Activated CD4-positive, alpha-beta T cell treated with anti-CD3 and anti-CD28 coated beads, Interleukin-2, amount 10 ng/mL, durations not matched to agents 7 days and 5 days (primary cell): ENCODE measurements at places on chromosomes 2 and 18.

DNA sequence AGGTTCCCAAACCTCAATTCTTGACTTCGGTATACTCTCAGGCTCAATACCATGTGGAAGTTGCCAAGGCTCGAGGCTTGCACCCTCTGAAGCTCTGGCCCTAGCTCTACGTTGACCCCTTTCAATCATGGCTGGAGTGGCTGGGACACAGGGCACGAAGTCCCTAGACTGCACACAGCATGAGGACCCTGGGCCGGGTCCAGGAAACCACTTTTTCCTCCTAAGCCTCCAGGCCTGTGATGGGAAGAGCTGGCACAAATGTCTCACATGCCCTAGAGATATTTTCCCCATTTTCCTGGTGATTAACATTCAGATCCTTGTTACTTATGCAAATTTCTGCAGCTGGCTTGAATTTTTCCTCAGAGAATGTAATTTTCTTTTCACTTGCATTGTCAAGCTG, 45.1 kb upstream of the CALCRL start:
- DNase-seq = no peak

DNA sequence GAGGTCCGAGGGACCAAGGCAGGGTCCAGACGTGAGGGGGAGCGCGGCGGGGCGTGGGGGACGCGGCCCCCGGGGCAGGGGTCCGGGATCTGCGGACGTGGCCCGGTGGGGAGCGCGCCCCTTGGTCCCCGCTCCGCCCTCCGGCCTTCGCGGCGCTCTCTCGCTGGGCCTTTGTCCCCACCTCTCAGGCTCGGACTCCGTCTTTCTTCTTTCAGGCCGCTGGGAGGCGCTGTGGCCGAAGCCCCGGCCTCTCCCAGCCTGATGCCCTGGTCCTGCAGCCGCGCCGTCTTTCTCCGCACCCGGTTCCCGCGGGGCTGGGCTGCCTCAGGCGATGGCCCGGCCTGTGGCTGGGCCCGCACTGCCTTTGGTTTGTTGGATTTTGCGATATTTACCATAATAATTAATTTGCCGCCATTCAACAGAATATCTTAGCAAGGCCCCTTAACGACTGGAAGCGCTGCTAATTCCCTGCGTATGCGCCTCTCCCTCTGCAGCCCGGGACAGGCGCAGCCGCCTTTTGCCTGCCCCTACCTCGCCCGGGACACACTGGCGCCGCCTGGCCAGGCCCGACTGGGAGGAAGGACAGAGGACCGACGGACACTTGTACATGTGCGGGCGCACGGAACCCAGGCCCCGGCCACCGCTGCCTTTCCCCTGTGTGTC, 10.8 kb downstream of the SIX3 start:
- DNase-seq = no peak

DNA sequence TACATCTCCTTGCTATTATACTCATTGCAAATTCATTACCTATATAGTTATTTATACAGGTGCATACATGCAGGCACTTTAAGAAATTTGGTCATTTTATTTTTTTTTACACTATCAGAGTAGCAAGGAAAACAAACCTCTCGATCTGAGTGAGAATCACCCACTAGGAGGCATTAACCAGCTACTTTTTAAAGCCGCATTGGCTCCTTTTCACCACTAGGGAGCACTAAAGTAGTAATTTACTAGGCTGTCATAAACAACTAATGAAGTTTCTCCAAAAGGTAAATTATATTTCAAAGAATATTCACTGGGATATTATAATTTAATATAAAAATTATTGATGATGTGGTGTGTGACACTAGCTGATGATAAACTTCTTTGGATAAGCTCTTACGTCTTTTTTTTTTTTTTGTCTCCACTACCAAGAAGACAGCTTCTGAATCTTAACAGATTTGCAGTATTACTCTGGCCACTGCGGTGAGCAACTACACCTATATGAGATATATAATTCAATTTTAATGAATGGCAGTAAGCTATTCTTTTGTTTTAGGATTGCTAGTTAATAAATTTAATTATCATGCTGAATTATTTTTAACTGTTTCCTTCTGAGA, 101.9 kb downstream of the NOL4 start:
- peak; percentile 26 for DNase-seq

GRCh38 chr18:62609764-62610163, 86.9 kb downstream of the ZCCHC2 start:
- no peak for DNase-seq

- no peak for DNase-seq
Measured at GRCh38 chr2:221929259-221929658, 357.2 kb upstream of the EPHA4 start.

- DNase-seq = peak; percentile 14
Measured at GRCh38 chr18:6920099-6920955, 190.8 kb downstream of the ARHGAP28 start.

GRCh38 chr2:123578016-123578415, 447.1 kb upstream of the CNTNAP5 start:
- no peak for DNase-seq

DNA sequence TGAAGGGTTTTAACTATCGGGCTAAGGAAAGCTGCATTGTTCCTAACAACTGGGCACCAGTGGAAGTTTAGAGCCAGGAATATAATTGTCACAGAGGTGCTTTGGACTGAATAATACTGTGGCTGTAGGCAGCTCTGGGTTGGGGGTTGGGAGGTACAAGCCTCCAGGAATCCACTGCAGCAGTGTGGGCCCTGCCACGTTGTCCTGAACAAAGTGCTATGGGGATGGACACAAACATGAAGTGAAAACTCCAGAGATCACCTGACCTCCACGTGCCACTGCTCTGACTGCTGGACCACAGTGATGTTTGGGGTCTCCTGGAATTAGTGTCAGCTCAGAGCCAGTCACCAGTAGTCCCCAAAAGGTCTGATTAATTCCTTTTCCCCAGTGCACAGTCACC, 110.9 kb downstream of the BCL2 start:
- no peak for DNase-seq

DNA sequence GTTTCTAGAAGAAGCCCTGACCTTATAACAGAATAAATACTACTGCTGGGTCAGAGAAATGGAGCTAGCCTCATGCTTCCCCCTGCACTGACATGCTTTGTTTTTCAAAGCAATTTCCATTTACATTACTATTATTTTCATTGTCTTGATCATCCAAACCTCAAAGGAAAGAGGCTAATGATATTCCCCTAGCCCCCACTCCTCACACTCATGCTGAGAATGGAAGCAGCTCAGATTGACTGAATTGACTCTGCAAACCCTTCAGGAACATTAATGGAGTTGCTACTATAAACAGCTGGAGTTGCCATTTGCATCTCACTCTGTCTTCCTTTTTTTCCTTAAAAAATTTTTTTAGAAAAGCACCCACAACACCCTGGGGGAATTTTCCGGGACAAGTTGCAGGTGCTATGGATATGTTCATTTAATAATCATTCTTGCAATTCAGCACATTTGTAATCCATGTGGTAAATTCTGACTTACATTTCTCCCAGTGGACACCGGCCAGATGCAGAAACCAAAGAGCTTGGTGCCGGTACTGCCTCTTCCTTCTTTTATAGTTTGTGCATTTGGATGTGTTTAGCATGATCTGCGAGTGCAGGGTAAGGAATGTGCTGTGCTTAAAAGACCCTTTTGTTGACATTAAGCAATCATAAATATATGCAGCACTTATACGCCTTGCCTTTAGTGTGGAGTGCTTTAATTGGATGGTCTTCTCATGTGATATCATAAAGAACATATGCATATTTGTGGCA, 103.3 kb upstream of the OSR1 start:
- DNase-seq = no peak

DNA sequence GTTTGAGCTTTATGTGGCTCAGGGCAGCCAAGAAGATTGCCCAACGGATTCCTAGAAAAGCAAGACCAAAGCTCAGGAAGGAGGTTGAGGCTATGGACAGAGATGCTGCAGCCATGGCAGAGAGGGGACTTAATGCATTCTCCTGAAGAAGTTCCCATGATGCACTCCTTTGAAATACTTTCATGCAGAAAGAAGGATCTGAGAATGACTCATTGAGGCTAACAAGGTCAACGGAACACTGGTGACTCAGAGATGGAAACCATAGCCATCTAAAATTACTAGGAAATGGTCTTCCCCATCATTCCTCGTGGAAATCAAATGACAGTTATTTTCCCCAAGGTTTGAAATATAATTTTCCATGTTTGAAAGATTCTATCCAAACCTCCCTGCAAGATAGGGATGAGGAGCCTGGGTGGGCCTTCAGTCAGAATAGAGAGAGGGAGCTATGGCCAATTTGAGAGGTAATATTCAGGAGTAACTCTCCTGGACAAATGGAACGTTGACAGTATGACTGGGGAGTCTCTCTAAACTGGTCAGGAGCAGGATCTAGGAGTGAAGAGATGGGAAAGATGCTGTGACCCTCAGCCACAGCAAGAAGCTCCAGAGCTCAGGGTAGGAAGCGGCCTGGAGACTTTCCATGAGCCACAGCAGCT, 63.0 kb downstream of the REEP1 start:
- no peak for DNase-seq

GRCh38 chr2:111678651-111679050, 205.3 kb downstream of the ANAPC1 start:
- no peak for DNase-seq

GRCh38 chr2:207243601-207244000, 77.9 kb upstream of the KLF7 start:
- no peak for DNase-seq

- no peak for DNase-seq
Measured at GRCh38 chr2:36769106-36769505, 72.6 kb downstream of the VIT start.

- DNase-seq = no peak
Measured at GRCh38 chr18:33745151-33745795, 167.3 kb downstream of the ASXL3 start.

DNA sequence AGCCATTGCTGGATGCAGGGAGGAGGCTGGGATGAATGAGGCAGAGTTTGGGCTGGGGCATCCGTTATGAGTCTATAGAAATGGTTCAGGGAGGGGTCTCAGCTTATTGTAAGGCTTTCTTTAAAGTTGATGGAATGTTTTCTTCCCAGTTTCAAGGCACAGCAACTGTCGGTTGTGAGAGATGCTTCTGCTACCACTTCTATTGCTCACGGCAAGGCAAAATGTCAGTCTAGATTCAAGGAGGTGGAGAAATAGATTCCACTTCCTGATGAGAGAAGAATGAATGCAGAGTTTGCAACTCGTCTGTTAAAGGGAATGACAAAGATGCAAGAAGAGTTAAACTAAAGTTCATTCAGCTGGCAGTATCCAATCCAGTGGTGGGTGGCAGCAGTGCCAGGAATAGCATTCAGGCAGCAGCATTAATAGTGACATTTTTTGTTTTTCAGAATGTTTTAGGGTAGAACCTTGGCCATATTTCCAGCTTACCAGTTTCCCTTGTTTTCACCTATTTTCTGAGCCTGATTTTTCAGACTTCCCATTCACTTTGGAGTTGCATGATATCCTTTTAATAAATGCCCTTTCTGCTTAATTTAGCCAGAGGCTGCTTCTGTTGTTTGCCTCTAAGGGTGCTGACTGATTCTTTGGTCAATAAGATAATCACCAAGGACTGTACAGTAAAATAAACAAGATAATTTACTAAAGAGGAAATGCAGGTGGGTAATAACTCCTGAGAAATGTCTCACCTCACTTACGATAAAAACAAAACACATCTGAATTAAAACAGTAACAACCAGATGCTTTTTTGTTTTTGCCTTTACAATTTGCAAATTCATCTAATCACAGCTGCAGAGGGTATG, 138.4 kb downstream of the RPIA start:
- DNase-seq = no peak

DNA sequence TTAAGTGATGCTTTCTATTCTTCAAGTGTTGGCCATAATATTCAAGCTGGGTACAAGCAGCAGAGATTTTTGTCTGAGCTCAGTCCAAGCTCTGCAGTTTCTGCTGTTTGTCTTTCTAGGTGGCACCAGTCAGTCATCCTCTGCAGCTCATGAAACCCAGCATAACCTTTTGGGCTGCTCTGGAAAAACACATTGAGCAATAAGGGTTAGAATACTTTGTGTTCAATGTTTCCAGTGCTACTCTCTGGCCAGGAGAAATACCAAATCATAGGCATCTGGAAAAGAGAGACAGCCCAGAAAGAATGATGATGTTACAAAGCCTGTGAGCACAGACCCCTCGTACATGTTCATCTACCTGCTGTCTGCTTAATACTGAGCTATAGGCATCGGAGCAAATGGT, 19.5 kb upstream of the WIPF1 start:
- DNase-seq = no peak

- no peak for DNase-seq
Measured at GRCh38 chr2:107735201-107735600, 91.5 kb upstream of the RGPD4 start.

DNA sequence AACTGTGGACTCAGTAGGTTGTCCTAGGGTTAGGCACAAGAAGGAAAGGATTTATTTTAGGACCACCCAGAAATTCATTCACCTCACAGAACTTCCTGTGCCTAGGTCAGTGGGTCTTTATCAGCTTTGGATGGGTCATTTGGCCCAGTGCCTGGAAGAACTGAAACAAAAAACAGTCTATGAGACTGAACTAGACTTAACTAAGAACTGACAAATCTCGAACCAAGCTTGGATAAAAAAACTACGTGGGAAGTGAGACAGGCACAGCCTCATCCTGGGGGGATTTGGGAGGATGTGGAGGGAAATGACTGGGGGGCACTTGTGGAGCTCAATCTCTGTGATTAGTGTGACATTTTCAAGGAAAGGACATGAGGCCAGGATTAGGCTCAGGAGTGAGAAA, 2.3 kb upstream of the OST4 start:
- DNase-seq = no peak

DNA sequence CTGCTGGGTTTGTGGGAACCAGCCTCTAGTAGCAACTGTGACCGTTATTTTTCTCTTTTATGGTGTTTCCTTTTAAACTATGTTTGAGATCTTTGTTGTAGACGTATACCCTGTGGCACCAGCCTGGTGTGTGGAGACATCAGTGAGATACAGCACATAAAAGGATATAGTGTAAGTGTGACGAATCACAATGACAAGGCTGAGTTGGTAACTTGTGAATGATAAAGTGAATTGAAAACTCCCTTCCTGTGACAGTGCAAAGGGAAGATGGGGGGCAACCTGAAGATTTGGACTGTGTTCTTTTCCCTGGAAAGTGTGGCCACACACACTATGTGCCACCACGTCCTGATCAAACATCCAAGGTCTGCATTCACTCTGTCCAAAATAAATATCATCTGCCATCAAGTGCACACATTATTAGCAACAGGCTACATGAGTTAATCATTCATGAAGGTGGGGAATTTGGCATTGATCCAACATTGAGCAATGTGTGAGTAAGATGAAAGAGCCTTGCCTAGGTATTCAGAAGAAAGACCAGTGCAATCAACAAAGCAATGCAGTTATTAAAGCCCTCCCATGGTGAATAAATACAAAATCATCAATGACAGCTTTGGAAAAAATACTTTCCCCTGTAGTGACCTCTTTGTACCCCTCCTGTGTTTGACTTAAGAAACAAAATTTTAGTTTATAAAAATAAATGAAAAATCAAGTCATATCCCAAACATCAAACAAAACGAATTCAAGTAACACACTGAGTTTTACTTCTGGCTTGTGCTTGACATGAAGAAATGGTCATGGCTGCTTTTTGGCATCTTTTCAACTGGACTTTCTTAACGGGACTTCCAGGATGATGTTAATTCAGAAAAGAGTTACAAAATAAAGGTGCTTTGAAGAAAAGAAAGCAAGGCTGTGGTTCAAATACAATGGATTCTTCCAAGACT, 1280.5 kb upstream of the ZEB2 start:
- no peak for DNase-seq

GRCh38 chr2:80896576-80896975, 592.0 kb upstream of the LRRTM1 start:
- DNase-seq = no peak

- DNase-seq = no peak
Measured at GRCh38 chr2:36449213-36449612, 93.6 kb downstream of the CRIM1 start.

- no peak for DNase-seq
Measured at GRCh38 chr2:181655519-181655918, 1.4 kb downstream of the CERKL start.
